ENCODE measurements at places on chromosomes 16 and 17.

GRCh38 chr16:30355954-30356308 is 823 bp upstream of the CD2BP2 start:
- DNase-seq = no peak

- DNase-seq = no peak
Observed at GRCh38 chr16:66891360-66891759, 11.0 kb downstream of the PDP2 start.

DNA sequence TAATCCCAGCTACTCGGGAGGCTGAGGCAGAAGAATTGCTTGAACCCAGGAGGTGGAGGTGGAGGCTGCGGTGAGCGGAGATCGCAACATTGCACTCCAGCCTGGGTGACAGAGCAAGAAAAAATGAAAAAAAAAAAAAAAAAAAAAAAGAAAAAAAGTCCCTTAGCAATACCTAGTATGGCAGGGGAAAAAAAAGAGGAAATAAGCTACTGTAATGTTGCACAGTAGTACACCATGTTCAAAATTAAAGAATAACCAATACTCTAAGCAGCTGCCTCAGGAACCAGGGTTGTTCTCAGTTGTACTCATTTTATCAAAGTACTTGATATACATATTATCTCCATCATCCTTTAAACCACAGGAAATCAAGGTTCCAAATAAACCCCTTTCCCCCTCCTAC is 17.3 kb upstream of the TXNDC11 start:
- no peak for DNase-seq

GRCh38 chr16:67528222-67528869 is at the start of gene RIPOR1:
Gene RIPOR1, plus strand, starts transcription at chr16:67528829. Its CDS starts 9,618 bp downstream, at chr16:67538447.
- DNase-seq = no peak

GRCh38 chr16:9372934-9373890 is 281.8 kb downstream of the HAPSTR1 start:
- DNase-seq = no peak

DNA sequence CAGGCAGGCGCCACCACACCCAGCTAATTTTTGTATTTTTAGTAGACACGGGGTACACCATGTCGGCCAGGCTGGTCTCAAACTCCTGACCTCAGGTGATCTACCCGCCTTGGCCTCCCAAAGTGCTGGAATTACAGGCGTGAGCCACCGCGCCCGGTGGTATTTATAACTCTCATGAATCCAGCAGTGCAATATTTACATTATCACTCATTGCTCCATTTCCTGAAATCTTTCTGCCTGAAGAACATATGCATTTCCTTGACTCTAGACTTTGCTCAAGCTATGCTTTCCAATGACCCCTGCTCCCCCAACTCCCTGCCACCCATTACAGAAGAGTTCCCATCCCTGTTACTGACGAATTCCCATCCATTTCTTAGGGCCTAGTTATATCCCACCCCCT is 19.7 kb upstream of the NDUFAB1 start:
- no peak for DNase-seq

DNA sequence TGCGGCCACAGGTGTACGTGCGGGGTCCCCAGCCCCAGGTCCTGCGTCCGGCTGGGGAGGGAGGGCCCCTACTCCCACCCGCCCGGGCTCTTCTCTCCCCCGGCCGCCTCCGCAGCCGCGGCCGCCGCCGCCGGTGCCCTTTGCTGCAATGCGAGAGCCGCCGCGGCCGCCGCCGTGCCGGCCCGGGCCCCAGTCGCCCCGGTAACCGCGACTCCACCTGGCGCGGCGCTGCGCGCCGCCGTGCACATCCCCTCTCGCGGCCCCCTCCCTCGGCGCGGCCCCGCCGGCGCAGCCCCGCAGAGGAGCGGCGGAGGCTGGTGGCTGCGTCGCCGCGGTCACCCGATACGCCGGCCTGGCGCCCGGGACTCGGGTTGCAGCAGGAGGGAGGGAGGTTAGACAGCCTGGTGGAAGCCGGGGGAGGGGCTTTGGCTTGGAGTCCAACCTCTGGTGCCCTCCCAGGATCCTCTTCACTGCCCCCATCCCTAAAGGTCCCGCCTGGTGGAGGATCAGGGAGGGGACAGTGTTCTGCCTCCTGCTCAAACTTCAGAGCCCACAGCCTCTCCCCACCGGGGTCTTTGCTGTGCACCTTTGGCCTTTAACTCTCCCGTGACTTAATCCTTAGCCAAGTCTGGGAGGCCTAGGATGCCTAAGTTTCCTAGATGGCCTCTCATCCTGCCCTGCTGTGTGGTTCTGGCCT is 32.9 kb downstream of the SRCIN1 start:
- no peak for DNase-seq

- no peak for DNase-seq
Observed at GRCh38 chr16:66842765-66843164, 1.4 kb upstream of the CA7 start.

DNA sequence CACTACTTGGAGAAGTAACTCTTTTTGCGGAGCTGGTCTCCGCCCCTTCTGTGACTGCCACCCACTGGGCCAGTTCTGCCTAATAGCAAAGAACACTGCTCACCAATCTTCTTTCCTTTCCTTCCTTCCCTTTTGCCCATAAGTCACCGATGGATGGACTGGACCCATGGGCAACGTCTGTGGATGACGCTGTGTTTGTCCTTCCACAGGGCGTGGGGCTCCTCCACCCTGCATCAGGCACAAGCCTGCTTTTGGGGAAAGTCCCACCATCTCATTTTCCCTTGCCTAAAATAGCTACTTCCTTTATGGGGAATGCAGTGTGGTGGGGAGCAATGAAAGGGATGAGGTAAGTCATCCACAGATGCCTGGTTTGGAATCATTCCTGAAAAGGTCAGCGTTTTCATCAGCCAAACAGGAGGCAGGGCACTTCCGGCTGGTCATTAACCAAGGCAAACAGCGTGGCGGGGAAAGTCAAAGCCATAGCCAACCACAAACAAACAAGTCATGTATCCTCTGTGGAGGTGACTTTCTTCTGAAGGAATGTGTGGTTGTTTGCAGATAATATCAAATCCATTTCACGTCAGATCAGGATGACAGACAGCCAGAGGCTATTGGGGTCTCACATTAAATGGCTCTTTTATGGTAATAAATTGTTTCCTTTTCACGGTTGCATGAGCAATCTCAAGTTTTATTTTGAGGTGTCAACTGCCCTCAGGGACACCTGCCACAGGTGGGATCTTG is 30.7 kb upstream of the MED9 start:
- DNase-seq = no peak

DNA sequence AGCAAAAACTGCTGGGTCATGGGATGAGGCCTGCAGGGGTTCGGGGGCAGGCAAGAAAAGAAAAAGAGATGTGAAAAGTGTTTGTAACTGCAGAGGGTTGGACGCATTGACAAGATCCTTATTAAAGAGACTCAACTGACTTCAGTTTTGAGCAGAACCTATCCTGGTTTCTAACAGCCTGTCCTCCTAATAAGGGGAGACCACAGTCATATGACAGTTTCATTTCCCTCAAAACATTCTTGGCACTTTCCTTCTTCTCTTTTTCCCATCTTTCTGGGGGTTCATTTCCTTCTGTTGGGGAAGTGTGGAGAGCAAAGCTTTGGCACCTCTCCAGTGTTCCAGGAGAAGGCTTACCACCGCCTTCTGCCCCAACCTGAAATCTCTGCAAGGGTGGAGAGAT is 118.5 kb downstream of the MAF start:
- no peak for DNase-seq

- DNase-seq = no peak
Observed at GRCh38 chr17:79120259-79120658, 45.6 kb downstream of the ENGASE start.

GRCh38 chr17:51322390-51323029 is 62.2 kb downstream of the UTP18 start:
- no peak for DNase-seq

DNA sequence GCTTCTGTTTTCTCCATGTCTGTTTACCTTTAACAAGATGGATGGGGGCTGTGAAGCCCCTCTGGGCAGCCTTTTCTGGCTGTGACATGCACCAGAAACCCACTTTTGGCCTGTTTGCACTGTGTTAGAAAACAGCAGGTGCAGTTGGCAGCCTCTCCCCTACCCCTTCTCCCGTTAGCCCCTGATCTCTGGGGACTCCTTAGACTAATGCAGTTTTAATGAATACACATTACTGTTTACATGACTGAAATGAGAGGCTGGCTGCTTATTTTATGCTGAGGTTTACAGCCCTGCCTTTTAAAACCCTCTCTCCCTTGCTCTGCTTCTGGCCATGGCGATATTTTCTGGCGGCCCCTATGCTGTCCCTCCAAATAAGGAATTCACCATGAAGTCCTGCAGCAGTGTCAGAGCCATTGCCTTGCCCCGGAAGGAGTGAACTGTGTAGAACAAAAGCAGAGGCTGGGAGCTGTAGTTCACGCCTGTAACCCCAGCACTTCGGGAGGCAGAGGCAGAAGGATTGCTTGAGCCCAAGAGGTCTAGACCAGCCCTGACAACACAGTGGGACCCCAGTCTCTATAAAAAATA is 79.3 kb downstream of the PRKCB start:
- DNase-seq = no peak

- no peak for DNase-seq
Observed at GRCh38 chr17:61519139-61519538, 66.9 kb downstream of the TBX4 start.

- DNase-seq = no peak
Observed at GRCh38 chr17:72702136-72702735, 390.3 kb downstream of the SLC39A11 start.

DNA sequence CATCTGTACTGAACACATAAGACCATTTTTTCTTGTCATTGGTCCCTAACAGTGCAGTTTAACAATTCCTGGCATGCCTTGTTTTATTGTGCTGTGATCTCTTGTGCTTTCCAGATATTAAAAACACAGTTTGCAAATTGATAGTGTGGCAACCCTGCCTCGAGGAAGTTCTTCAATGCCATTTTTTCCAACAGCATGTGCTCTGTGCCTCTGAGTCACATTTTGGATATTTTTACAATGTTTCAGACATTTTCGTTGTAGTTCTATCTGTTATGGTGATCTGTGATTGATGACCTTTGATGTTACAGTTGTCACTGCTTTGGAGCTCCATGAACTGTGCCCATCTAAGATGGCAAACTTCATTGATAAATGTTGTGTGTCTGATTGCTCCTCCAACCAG is 66.2 kb downstream of the GOSR1 start:
- DNase-seq = no peak

DNA sequence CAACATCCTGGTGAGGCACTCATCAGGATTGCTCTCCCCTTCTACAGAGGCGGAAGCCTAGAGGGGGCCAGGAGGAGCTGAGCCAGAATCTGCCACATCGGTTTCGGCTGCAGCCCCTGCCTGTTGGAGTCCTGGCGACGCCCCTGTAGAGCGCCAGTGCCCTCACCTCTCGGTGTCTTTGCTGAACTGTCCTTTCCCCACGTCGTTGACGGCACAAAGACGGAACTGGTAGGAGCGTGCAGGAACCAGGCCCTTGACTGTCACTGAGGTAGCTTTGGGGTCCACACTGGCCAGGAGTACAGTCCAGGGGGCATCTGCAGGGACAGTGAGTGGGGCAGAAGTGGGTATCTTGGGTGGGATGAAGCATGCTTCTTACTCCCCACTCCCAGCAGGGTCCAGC is 110.3 kb upstream of the CDC42EP4 start:
- no peak for DNase-seq

DNA sequence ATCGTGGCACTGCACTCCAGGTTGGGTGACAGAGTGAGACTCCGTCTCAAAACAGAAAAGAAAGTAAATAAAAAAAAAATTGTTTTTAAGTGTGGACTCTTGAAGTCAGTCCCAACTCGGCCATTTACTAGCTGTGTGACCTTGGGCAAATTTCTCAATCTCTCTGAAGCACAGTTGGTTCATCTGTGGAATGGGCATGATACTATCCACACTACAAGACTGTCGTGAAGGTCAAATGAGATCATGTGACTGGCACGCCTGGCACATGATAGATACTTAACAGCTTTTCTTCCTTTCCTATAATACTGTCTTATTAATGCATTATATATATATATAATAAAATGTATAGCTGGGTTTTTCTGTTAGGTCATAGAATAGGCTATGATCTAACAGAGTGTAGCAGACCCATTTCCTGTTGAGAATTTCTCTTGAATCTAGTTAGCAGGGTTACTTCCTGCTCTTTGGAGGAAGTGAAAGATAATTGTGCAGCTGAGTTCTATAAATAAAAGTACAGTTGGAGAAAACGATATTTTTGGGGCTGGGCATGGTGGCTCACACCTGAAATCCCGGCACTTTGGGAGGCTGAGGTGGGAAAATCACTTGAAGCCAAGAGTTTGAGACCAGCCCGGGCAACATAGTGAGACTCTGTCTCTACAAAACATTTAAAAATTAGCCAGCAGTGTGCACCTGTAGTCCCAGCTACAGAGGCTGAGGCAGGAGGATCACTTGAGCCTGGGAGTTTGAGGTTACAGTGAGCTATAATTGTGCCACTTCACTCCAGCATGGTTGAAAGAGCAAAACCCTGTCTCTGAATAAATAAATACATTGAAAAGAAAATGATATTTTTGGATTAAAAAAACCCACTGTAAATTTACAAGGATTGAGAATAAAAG is 7.3 kb downstream of the MILR1 start:
- no peak for DNase-seq

DNA sequence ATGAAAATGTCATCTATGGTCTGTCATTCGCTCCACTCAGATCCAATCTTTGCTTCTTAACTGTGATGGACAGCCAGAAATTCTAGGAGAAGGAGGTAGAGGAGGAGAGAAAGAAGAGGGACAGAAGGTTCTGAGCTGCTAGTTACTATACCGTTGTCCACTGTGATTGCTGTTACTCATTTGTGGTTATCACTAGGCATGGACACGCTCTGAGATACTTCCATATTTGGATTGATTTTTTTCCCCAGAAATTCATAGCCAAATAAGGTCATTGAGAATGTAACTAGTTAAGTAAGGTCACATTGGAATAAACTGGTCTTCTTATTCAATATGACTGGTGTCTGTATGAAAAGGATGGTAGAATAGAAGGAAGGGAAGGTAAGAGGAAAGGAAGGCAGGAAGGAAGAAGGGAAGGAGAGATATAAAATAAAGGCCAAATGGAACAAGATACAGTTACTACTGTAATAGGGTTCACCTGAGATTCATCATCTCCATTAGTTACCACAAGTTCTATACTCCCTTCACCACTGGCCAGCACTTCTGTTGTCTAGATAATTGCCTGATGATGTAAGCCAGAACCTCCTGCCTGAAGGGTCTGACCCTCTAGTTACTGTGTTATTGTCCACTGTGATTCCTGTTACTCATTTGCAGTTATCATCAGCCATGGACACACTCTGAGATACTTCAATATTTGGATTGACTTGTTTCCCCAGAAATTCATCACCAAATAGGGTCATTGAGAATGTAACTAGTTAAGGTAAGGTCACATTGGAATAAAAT is 2.9 kb downstream of the KRTAP9-7 start:
- no peak for DNase-seq

DNA sequence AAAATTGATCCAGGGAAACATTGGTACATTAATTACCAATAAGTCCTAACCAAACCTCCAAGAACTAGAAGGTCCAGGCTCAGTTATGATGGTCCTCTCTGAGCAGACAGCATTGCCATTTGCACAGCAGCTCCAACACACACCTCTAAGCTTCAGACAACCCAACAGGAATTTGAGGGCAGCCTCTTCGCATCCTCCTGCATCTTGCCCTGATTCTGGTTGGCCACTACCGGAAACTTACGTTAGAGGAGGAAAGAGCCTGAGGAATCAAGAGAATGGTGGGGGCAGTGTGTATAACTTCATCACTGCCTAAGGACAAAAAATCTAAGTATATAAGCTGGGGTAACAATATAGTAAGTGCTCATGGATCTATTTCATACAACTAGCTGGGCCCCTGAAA is 15.7 kb downstream of the FAM117A start:
- no peak for DNase-seq
